CD4-positive, alpha-beta T cell treated with Interleukin-6 for 4 hours (primary cell): ENCODE measurements at places on chromosomes 13 and 19.

DNA sequence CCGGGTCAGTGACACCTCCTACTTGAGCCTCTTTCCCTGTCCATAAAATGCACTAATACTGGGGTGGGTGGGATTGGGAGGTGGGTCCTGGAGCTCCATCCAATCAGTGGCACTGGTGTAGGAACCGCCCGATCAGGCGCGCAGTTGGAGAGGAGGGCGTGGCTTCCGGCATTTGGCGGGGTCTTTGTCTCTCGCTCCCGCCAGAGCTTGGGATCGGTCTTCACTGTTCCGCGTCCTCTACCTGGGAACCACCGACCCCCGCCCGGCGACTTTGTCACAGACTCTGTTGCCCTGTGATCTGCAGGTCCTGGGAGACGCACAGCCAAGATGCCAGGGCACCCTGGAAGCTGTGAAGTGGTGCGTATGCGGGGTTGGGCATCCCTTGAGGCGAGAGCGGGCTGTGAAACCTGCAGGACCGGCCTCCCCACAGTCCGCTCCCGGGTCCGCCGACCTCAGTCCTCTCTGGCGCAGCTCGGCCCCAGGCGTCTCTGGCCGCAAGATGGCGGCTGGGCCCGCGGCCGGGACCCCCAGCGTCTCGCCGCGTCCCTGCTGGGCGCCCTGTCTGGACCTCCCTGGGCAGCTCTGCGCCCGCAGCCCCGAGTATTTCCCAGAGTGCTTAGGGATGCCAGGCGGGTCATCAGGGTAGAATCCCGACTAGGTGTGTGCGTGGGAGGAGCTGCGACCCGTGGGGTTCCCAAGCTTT is 41.6 kb upstream of the ZNF730 start:
- DNase-seq, result no peak

GRCh38 chr19:3142781-3143337 is 7.0 kb downstream of the GNA15 start:
- no peak for DNase-seq

DNA sequence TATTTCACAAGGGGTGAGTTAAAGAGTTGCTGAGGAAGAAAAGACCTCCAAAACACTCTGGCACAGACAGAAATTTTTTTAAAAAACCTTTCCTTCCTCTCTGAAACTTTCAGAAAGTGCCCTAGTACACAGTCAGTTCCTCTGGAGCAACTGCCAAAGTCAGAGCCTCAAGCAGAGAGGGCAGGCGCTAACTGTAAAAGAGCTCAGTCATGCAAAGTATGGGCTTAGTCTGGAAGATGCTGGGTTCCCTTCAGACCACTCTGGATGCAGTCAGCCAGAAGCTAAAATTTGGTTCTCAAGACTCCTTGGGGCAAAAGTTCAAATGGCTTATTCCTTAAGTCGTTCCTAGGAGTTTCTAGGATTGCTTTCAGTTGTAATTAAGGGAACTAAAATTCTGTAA is 671.6 kb downstream of the PCDH9 start:
- no peak for DNase-seq

DNA sequence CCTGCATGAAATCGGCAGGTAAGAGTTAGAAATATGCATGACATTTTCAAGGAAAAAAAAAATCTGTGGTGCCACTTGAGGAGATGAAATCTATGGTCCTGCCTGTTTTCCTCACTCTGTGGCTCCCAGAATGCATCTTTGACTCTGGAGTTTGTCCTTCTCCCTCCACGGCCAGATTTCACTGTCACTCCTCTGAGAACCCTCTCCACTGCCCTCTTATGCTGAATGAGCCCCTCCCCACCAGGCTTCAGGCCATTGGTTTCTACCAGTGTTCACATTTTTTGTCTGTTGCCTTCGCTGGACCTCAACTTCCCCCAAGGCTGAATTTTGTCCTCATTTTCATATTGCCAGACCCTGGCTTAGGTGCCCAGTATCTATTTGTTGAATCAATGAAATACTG is 235.0 kb downstream of the ZIC5 start:
- DNase-seq, result no peak

DNA sequence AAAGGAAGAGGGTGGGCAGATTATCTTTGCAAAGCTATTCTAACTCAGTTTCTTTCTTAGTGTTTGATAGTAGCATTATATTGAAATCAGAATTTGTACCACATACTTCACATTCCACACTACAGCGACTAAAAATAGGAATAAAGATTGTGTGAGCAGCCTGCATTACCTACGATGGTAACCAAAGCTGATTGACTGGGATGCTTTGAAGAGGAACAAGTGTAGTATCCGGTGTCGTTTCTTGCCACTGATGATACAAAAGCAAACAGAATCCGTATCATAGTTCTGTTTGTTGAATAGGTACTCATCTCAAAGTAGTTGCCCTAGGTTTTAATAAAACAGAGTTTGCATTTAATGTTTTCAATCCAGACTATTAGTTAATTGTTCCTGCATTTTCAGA is 51.2 kb downstream of the FLT3 start:
- DNase-seq, result no peak

DNA sequence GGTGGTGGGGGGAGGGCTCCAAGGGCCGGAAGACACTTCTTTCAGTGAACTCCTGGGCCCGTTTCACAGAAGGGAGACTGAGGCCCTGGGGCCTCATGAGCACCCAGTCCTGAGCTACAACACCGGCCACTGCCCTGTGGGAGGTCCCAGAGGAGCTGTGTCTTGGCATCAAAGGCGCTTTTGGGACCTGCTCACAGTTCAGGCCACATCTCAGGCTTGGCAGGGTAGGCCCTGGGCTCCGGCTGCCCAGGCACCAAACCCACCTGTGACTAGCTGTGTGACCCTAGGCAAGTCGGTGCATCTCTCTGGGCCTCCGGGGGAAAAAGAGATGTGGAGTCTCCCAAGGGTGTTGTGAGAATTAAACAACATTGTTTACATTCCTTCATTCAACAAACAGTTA is 29.5 kb downstream of the NFILZ start:
- no peak for DNase-seq
